Stimulated activated CD4-positive, alpha-beta T cell treated with anti-CD3 and anti-CD28 coated beads, Interleukin-12 subunit alpha, Interleukin-12 subunit beta, amount 100 ng/mL, for 48 hours (primary cell): ENCODE measurements at places on chromosomes 6 and 20.

DNA sequence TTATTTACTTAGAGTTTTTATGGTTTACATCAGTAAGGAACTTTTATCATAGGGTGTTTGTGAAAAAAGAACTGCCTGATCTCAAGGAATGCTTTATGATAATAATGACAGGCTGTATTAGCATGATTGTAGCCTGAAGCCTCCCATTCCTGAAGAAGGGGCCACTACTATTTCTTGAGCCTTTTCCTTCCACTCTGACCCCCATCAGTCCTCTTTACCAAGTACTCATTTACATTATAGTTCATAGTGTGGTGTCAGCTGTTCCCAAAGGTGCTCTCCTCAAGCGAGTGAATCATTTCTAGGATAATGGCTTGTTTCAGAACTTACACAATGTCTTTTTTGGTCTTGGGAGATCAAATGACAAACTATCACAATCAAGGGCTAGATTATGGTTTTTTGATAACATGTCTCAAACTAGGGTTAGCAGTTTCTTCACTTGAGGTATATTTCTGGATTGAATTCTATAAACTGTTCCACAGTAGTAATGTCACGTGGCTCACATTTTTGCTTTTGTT lies 283.6 kb downstream of the CDKAL1 start:
- DNase-seq, result no peak

DNA sequence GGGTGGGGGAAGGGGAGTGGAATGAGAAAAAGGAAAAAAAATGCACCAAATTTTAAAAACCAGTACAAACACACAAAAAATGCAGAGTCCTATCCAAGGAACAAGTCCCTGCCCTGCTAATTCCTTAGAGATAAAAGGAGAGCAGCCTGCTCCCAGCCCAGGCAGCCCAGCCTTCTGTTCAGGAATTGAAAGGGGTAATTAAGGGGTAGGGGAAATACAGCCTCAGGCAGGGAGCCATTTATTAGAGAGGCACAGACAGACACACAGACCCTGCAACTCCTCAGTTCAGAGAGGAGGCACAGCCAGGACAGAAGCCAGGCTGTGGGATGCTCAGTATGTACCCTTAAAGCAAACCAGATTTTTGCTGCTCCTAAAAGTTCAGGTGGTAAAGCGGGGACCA lies 137.2 kb downstream of the EYA2 start:
- no peak for DNase-seq

GRCh38 chr6:40717411-40718057 lies 130.4 kb upstream of the LRFN2 start:
- no peak for DNase-seq

- DNase-seq, result no peak
Measured at GRCh38 chr6:126804332-126805064, 314.0 kb upstream of the RSPO3 start.

DNA sequence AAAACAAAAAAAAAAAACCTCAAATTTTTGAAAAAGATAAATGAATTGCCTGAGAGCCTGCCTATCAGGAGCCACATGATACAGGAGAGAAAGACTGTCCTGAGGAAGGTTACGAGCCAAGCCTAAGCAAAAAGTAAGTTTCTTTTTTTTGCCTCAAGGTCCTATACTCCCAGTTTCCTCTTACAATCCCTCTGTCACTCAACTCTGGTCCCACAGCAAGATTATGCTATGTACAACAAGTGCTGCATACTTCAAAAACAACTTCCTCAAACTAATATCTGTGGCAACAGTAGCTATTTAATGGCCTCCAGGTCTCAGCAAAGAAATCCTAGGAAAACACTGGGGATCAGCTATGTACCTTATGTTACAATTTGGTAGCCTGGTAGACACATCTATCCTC lies 46.8 kb downstream of the PLN start:
- DNase-seq, result no peak

DNA sequence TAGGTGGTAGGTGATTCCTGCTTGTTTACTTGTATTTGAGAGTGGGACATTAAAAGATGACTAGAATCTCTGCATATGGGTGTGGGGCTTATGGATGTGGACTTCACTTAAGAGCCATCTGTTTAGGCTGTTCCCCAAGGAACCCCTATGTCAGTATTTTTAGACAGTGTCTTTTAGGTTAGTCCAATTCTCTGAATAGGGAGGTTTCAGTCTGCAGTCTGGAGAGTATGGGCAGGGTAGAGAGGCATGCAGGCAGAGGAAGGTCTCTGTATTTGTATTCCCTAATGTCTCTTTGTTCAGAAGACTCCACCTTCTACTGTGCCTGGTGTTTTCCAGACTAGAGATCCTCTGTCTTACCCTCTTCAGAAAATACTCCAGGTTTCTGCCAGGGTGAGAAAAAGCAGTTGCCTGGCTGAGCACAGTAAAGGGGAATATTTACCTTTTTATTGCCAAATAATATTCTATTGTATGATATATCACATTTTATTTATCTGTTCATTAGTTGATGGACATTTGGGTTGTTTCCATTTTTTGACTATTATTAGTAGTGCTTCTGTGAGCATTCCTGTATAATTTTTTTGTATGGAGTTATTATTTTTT lies 19.1 kb downstream of the SLX4IP start:
- no peak for DNase-seq

DNA sequence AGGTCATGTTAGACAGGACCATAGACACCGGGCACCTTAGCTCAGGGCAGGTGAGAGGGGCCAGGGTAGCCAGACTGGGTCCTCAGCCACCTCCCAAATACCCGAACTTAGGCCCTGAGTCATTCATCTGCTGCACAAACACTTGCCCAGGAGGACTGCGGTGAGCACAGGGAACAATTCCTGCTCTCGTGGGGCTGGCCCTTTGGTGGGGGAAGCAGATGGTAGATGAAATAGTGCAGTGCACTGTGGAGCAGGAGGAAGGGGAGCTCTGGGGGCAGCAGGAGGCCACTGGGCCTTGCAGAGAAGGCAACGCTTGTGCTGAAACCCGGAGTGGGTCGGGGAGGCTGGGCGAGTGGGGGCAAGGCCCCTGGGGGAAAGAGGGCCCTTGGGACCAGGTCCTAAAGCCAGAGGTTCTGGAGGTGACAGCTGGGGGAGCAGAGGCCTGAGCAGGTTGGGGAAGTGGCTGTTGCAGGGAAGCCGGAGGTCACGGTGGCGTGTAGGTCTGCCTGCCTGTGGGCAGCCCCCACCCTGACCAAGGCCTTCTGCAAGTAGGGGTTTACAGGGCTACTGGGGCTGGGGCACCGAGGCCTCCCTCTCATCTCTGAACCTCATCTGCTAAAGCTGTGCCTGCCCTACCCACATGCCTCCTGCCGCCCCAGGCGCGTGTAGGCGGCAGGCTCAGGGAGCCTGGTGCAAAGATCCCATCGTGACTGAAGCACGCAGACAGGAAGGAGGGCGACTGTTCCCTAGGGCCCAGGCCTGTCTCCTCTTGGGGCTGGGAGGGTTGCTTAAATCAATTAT lies 4.7 kb upstream of the NPBWR2 start:
- no peak for DNase-seq

GRCh38 chr6:36623547-36624459 lies 29.6 kb downstream of the SRSF3 start:
- peak; percentile 86 for DNase-seq

DNA sequence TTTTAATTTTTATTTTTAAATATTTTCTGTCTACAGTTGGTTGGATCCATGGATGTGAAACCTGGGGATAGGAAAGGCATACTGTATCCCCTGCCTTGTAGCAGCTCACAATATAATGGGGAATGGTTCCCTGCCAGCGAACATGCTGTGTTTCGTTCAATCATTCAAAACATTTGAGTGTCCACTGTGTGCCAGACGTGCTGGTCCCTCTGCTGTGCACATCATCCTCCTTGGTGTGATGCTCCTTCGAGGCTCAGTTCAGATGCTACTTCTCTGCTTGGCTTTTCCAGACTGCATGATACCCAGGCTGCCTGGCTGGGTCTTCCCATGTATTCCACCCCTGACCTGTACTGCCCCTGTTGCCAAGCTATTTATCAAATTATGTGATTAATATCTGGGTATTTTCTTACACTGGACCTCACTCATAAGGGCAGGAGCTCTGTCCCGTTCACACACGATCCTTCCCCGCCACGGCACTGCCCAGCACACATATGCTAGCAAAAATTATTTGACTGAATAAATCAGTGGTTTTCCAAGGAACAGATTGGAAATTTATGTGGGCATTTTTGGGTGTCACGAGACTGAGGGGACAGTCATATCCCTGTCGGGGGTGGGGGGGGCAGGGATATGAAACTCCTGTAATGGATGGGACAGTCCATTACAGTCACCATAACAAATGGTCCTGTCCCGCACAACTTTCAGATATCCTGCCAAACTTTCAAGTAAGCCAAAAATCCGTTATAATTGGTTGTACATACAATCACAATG lies 4.9 kb downstream of the SDCBP2 start:
- no peak for DNase-seq

- DNase-seq, result no peak
Measured at GRCh38 chr6:116175344-116175743, 49.4 kb upstream of the COL10A1 start.
